Nephron progenitor cell (in vitro differentiated cells): ENCODE measurements at places on chromosomes 12 and 14.

DNA sequence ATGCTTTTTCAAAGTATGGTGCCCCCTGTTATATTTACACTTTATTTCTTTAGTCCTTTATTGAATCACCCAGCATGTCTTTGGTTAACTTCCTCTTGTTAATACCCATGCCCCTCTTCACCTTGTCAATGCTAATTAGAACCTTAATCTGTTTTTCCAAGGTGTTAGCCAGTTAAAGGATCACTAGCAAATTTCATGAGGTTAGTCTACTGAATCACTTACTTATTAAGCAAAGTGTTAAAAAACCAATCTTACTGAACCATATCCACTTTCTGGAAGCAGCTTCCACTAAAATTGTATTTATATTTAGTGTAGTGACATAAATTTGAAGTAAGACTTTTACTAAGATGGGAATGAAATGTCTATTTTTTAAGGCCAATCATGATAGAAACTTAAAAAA is 27.9 kb downstream of the TAOK3 start:
- DNase-seq, result no peak

GRCh38 chr12:16605642-16606116 is 283 bp downstream of the LMO3 start:
- DNase-seq, result peak; percentile 12

GRCh38 chr12:64039281-64039871 is 182.7 kb downstream of the KICS2 start:
- DNase-seq, result no peak

DNA sequence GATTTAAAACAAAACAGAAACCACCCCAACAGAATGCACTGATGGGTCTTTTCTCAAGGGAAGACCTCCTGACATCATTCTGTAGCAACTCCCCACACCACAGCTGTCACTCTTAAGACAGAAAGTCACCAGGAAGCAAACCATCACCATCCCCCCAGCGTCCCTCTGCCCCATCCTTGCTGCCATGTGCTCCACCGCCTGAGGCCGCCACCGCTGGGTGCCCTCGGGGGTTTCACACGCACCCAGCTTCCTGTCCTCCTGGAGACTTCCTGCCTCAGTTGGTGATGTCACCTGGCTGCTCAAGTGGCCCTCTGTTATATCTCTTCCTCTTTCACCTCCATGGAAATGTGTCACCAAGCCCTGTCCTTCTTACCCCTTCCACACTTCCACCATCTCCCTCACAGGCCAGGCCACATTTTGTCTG is 71.4 kb upstream of the GPR68 start:
- no peak for DNase-seq

DNA sequence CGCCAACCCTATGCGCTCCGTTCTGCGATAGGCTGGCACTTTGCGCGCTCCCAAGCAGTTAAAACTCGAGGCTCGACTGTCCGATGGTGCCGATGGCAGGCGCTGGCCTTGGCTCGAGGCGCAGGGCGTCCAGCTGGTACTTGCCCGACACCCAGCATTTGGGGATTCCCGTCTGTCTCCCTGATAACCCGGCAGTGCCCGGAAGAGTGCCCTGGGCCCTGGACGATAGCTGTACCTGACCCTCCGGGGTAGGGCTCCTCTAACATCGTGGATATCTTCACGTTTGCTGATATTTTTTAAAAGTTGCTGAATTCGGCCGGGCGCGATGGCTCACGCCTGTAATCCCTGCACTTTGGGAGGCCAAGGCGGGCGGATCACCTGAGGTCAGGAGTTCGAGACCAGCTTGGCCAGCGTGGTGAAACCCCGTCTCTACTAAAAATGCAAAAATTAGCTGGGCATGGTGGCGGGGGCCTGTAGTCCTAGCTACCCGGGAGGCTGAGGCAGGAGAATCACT is 908 bp upstream of the WIF1 start:
- no peak for DNase-seq

DNA sequence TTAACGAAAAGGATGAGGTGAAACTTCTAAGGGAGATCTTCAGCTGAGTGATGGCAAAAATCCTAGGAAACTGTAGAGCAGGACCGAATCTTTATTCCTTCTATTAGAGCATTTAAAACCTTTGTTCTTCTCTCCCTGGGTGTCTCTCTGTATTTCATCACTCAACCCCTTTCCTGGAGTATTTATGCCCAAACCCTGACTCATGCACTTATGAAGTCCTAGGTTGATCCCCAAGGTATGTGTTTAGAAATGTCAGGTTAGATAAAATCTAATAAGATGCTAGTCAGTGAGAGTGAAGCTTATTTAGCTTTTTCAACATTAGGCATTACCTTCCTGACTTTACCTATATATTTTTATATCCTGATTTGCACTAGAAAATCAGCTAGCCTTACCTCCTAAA is 239.8 kb upstream of the NPAS3 start:
- no peak for DNase-seq

DNA sequence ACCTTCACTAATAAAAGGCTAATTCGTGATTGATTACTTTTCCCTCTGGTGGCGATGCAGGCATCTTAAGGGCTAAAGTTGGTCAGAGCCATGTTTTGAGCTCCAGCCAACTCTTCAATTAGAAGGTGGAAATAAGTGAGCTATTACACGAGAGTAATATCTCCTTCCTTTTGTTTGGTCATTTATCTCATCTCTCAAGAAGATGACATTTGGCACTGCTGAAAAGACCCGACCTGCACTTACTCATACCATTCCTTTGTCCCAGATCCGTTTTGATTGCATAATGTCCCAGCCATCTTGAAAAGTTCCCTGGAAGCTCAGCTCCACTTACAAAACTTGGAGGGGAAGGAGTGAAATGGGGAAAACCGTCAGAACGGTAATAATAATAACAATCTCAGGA is 316.2 kb downstream of the VRK1 start:
- no peak for DNase-seq

DNA sequence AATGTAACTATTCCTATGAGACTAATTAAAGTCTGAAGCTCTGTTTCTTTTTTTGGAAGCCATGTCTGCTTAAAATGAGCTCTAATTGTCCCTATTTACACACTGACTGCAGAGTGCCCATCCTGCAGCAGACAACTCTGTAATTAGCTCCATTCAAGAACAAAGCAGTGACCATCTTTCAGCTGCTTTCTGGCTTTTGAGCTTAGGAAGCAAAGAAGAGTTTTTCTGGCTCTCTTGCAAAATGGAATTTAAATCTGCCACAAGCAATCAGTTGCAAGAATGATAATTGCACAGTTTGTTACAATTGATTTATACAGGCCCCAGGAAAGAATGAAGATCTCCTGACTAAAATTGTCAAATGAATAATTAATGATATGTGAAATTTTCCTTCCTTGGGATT is 83.4 kb downstream of the GAS2L3 start:
- no peak for DNase-seq

- DNase-seq, result no peak
Observed at GRCh38 chr12:4957761-4958160, 48.1 kb downstream of the KCNA1 start.

DNA sequence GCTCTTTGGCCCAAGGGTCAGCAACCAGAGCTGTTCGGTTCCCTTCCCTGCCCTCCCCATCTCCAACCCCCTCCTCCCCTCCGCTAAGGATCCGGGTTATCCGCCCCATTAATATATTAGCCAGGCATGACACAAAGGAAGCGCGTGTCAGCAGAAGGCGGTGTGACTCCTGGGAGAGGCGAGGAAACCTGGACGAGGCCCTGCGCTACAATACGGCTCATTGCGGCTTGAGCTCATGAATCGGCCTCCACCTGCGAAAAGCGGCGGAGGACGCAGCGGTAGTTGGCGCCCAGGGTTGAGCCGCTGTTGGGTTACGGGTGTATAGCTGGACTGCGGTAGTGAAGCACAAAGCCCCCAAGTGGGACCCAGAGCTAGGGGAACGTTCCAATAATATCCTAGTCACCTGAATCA is 9.9 kb downstream of the FOXA1 start:
- peak; percentile 33 for DNase-seq

- DNase-seq, result no peak
Observed at GRCh38 chr12:52122540-52122871, 43.0 kb downstream of the SMIM41 start.

GRCh38 chr12:114691763-114692185 is 7.8 kb upstream of the TBX3 start:
- DNase-seq, result no peak

DNA sequence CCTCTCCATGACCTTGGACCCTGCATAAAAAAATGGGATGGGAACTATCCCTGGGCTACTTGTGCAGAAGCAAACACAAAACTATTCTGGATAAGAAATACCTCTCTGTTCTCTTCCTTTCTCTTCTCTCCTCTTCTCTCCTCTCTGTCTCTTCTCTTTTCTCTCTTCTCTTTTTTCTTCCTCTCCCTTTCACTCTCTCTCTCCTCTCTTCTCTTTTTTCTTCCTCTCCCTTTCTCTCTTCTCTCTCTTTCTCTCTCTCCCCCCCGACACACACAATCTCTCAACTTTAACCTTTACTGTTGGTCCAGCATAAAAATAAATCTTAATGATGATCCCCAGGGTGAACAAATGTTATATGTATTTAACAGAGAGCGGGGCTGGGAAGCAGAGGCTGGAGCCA is 141.4 kb downstream of the SRGAP1 start:
- DNase-seq, result no peak

GRCh38 chr14:71911669-71912068 is 20.6 kb upstream of the RGS6 start:
- no peak for DNase-seq

DNA sequence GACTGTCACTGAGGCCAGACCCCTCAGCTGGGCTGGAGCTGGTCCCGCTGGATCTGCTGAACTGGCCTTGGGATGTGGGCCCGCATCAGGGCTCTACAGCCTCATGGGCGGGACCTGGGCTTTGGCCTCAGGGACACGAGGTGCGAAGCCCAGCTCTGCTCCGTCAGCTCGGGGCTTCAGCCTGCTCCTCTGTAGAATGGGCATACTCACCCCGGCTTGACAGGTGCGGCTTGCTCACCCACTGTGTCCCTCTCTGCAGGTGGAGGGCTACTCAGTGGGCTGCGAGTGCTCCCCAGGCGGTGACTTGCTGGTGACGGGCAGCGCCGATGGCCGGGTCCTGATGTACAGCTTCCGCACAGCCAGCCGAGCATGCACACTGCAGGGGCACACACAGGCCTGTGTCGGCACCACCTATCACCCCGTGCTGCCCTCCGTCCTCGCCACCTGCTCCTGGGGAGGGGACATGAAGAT is 57.6 kb downstream of the BEGAIN start:
- DNase-seq, result no peak

- no peak for DNase-seq
Observed at GRCh38 chr12:90627180-90627896, 327.6 kb downstream of the CCER1 start.

- DNase-seq, result no peak
Observed at GRCh38 chr14:22726012-22726411, 40.5 kb upstream of the OXA1L start.

DNA sequence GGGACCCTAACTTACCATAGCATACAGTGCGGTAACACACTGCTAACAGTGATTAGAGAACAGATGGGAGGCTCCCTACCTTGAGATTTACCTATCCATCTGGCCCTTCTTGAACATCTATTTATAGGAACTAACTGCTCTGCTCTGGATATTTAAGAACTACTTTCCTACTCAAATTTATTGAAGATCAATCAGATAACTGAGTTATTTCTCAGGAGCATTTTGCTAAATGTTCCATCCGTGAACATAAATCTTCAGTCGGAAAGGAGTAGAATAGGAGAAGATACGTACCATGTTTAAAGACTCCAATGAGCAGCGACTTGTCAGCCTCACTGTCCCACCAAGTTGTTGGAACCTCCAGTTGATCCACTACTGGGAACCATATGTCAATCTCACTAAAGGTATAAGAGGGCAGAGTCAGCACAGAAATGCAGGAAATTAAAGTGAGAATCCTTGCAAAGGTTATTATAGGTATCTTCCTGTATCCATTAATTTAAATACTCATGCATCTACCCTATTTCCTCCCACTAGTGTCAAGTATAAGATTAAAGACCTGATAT is 15.6 kb upstream of the SUPT16H start:
- no peak for DNase-seq

GRCh38 chr12:118827606-118828005 is 153.7 kb upstream of the SRRM4 start:
- no peak for DNase-seq

DNA sequence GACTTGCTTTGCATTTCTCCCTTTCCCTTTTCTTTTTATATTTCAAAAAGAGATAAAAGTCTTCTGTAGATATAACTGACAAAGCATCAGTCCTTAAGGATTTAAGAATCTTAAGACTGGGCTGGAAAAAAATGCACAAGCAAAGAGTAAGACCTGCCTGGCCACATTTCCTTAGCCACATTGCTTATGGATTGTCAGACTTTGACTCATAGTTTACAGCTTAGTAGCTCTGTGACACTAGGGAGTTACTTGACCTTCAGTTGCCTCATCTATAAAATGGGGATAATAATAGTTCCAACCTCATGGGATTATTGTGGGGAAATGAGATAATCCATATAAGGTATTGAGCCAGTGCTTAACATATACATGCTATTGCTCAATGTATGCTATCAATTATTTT is 66.4 kb upstream of the STK38L start:
- DNase-seq, result no peak

DNA sequence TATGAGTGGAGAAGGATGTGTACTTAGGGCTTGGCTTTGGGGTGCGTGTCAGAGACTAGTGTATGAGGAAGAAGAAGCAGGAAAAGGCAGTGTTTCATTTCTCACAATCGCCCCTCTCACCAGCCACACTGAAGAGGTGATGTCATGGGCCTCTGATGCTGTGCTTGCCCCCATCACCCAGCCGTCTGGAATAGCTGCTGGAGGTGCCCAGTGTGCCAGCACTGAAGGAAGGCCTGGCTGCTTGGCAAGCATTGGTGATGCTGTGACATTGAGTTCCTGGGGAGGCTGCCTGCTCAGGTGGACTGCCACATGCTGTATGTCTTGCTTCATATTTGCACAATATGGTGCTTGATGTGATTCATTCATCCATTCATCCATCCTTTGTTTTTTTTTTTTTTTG is 56.2 kb downstream of the CRADD start:
- no peak for DNase-seq

DNA sequence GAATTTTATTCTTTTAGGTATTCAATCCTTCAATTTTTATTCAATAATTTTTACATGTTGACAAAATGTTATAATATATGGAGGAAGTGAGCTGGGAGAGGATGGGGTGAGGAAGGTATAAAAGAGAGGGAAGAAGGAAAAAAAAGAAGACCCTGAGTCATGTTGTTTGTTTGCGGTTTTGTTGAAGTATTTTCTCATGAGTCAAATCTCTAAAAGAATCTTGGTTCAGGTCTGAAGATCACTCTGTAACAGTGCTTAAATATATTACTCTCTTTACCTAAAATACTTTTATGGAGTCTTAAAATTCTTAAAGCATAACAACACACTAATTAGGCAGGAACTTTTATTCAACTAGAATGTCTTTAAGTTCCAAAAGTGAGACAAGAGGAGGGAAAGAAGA is 489.6 kb upstream of the GARIN6 start:
- no peak for DNase-seq

GRCh38 chr12:86513226-86513625 is 257.0 kb upstream of the MGAT4C start:
- DNase-seq, result no peak
